Activated T-helper 17 cell treated with anti-CD3 and anti-CD28 coated beads, Interleukin-2, amount 50 U/mL, for 72 hours (primary cell): ENCODE measurements at places on chromosomes 2 and 18.

DNA sequence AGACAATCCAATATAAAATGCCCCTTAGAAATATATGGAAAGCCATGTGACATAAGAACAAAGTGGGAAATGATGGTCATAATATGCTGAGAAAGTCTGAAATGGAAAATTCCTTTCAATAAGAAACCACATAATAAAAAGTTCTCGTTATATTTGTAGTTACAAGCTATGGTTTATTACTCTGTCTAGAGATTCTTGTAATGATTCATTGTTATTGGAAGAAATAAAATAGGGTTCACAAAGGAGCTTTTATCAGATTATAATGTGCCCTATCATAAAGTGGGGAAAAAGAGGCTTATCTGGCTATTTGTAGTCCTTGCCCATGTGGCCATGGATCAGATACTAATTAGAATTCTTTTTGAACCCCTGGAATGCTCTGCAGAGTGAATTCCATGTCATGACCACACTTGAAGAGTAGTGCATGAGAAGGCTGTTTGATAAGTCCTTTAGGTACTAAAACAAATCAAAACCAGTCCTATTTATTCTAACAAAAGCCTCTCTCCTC lies 420.7 kb upstream of the NRP2 start:
- ATAC-seq: no peak

- no peak for ATAC-seq
These were observed 279.2 kb upstream of the THSD7B start for GRCh38 chr2:136486115-136486514.

- peak; percentile 95 for ATAC-seq
These were observed 73.8 kb downstream of the HDAC4 start for GRCh38 chr2:239326831-239327535.

DNA sequence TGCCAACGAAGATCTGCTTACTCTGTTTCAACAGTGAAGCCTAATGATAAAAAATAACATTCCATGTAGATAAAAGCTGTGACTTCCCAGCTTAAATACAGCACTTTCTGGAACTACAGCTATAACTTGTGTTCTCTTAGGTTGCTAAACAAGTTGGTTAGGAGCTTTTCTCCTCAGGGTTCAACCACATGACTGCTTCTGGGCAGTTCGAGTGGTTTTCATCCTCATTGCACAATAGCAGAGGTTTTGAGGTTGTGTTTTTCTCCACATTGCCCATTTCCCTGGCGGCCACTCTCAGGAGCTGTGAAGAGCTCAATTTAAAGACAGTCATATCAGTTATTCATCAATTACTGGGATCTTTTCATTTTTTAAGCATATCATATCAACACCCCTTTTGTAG lies 102.2 kb upstream of the CYP1B1 start:
- no peak for ATAC-seq

GRCh38 chr2:46554397-46554796 lies 75.0 kb downstream of the TMEM247 start:
- ATAC-seq: no peak
